T-helper 2 cell treated with Interferon-gamma antibody and Interleukin-4, amounts not matched to agents 5 μg/mL and 100 μg/mL, for 36 hours (primary cell): ENCODE measurements at places on chromosomes 5 and 9.

DNA sequence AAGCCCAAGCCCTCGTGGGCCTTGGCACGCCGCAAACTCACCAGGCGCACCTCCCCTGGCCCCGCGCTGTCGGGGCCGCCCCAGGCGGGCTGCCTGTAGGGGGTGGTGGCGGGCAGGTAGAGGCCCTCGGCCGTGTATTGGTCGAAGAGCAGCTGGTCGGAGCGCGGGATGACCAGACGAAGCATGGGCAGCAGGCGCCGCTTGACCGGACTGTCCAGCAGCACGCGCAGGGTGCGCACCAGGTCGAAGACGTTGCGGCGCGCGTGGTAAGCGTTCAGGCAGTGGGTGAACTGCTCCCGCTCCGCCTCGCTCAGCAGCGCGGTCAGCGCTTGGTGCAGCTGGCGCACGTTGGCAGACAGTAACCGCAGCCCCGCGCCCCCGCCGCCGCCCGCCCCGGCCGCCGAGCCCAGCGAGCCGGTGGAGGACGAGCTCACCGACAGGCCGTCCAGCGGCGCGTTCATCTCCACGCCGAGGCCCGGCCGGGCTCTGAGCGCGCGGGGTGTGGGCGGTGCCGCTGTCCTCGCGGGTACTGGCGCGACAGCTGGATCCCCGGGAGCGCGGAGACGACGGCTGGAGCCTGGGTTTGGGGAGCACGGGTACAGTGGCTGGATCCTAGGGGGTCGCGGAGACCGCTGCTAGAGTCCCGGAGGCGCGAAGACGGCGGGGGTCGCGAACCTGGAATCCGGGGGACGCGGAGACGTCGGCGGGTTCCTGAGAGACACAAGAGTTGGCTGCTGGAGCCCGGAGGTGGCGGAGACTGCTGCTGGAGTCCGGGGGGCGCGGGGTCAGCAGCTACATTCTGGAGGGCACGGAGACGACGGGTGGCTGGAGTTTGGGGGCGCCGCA is 709 bp downstream of the WHRN start:
- peak; percentile 44 for DNase-seq

DNA sequence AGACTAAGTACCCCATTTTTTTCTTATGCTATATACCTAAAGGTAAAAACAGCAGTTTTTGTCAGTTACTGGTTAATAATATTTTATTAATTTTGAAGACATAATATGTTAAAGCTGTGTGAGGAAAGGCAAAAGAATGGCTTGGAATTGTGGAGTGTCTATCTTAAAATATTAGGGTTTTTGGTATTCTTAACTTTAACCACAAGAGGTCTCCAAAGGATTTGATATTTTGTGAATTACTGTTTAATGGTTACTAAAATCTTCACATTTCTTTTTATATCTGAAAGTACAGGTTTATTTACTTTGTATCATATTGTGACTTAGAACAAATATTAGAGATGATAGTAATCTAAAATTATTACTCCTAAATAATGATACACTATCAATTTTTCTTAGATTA is 32.0 kb upstream of the DHFR start:
- DNase-seq: no peak

GRCh38 chr9:6915635-6916034 is 157.9 kb downstream of the KDM4C start:
- no peak for DNase-seq

DNA sequence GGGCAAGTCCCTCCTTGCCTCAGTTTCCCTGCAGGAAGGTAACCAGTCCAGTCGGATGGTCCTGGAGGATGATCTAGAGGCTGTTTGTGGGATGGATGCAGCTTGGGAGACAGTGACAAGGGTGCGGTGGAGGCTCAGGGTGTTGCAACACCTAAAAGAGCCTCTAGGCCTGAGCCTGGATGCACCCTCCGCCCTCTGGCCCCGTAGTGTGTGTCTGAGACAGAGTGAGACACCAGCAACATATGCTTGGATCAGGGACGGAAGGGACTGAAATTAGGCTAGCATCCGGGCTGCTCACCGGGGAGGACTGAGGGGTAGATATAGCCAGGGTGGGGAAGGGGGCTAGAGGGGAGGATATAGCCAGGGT is 1.1 kb downstream of the CRAT start:
- DNase-seq: no peak

DNA sequence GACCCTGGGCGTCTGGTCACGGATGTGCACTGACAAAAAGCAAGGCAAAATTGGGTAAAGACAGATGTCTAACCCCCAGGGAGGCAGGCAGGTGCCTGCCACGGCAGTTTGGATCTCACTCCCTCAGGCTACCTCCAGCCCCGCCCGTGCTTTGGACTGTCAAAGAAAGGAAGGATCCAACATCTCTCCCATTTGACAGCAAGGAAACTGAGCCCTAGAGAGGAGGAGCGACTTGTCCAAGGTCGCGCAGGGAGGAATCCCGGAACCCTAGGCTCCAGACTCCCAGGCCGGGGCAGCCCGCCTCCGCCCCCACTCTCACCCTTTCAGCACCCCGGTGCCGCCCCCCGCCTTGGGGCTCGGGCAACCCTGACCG is 376 bp downstream of the GOLGA1 start:
- DNase-seq: no peak

- DNase-seq: no peak
These were observed 60.3 kb downstream of the HSPA4 start for GRCh38 chr5:133112026-133112660.
